Stimulated activated CD4-positive, alpha-beta T cell treated with anti-CD3 and anti-CD28 coated beads, Interleukin-4, amount 100 ng/mL, for 1 hour (primary cell): ENCODE measurements at places on chromosomes 11 and 22.

GRCh38 chr11:13927481-13927880, 35.0 kb upstream of the SPON1 start:
- DNase-seq: no peak

GRCh38 chr11:61737636-61738386, 14.6 kb upstream of the MYRF start:
- DNase-seq: no peak

DNA sequence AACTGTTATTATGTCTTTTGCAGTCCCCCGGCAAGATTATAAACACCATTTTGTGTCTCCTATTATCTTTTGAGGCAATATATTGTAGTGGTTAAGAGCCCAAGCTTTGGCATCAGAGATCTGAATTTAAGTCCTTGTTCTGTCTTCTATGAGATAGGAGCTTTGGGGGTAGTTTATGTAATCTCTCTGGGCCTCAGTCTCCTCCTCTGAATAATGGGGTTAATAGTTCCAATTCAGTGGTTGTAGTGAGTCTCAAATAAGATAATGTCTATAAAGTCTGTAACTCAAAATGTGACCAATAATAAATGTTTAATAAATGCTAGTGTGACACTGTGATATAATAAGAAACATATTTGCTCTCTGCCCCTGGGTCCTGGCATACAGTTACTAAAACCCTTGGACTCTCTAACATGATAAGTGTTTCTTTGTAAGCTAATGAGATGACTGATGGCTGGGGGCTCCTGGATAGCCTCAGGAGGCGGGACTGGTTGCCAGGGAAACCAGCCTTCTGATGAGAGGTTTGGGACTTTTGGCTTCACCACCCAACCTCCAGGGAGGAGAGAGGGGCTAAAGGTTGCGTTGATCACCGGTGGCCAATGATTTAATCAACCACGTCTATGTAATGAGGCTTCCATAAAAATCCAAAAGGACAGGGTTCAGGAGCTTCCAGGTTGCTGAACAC, 183.4 kb upstream of the MTMR2 start:
- no peak for DNase-seq

- no peak for DNase-seq
These were observed 663.2 kb downstream of the CNTN5 start for GRCh38 chr11:99683933-99684332.

DNA sequence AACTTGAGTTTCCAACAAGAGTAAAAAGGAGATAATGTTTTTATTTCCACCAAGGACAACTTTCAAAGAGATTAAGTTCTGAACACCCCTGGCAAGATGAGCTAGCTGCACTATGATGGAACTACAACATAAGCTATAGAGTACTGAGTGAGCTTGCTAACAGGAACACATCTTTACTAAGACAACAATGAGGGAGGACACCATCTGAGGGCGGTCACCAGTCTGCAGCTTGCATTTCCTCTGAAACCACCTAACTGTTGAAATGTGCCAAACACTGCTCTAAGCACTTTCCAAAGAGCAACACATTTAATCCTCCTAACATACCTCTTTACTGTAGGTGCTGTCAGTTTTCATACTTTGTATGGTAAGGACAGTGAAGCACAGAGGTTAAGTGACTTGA, 68.4 kb downstream of the TCF20 start:
- no peak for DNase-seq

GRCh38 chr11:116101902-116102301, 597.7 kb upstream of the CADM1 start:
- no peak for DNase-seq

GRCh38 chr22:50010676-50011446, 1.7 kb downstream of the IL17REL start:
- peak; percentile 76 for DNase-seq

GRCh38 chr11:118067006-118067405, 9.9 kb upstream of the TMPRSS4 start:
- no peak for DNase-seq

GRCh38 chr22:38950527-38951295, 6.7 kb upstream of the APOBEC3A start:
- DNase-seq: no peak

- no peak for DNase-seq
These were observed 47.8 kb downstream of the ARRB1 start for GRCh38 chr11:75303544-75304224.

- no peak for DNase-seq
These were observed 8.0 kb downstream of the TTC17 start for GRCh38 chr11:43366677-43367076.

DNA sequence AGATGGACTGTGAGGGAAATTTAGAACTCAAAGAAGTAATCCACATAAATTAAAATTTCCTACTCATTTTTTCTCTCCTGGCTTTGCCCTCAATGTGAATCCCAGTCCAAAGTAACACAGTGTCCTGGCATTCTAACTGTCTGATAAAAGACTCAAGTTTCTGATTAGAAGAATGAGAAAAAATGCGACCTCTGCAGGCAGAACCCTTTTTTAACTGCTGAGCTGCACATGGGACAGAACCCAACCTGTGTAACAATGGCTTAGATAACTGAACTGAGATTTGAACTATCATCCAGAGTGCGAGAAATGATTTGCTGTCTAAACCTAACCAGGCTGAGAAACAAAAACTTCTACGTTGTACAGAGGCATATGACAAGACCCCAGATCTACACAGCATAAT, 385.6 kb upstream of the LRRC4C start:
- DNase-seq: no peak

DNA sequence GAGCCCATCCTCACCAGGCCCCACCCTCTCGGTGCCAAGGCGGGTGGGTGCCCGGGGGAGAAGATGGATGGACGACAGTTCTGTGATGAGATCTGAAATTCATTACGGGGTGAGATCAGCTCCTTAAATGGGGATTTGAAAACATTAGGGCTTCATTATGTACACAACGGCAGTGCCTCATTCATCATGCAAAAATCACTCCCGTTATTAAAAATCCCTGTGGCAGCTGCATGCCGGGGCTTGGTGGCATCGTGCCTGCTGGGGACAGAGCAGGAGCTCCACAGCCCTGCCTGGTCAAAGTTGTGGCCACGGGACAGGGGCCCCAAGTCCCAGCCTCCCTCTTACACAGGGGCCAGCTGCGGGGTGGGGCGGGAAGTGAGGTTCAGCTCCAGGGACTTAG, 20.2 kb downstream of the OTUB1 start:
- DNase-seq: no peak

GRCh38 chr22:41907436-41908401, 7.2 kb downstream of the SHISA8 start:
- DNase-seq: no peak

GRCh38 chr11:19039409-19039808, 21.1 kb downstream of the MRGPRX2 start:
- DNase-seq: no peak

DNA sequence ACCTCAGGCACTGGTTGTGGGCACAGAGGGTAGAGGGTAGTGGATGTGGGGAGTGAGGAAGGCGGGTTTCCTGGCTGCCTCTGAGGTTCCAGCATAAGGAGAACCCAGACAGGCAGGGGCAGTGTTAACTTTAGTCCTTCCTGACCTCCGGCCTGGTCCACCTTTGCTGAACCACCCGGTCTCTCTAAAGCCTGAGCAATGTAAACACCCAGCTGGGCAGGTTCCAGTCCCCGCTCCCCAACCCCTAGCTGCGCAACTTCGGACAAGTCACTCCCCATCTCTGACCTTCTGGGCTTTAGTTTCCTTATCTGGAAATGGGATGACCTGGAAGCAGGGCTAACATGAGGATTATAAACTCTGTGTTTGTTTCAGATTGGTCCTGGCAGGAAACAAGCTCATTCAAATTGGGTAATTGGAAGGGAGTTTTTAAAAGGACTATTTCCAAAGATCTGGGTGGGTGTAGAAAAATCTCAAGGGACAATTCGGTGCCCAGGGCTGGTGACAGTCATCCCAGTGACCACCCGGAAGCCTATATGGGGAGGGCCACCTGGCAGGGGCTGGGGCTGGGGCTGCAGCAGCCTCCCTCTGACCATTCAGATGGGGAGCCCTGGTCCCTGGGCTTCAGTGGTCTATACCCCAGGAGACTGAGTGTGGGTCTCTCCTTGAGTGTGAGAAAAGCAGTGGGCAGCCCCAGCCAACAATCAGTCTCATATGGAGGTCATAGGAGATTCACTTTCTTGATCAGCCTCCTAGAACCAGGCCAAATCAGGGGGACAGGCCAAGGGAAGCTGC, 108.3 kb upstream of the SYT13 start:
- no peak for DNase-seq

DNA sequence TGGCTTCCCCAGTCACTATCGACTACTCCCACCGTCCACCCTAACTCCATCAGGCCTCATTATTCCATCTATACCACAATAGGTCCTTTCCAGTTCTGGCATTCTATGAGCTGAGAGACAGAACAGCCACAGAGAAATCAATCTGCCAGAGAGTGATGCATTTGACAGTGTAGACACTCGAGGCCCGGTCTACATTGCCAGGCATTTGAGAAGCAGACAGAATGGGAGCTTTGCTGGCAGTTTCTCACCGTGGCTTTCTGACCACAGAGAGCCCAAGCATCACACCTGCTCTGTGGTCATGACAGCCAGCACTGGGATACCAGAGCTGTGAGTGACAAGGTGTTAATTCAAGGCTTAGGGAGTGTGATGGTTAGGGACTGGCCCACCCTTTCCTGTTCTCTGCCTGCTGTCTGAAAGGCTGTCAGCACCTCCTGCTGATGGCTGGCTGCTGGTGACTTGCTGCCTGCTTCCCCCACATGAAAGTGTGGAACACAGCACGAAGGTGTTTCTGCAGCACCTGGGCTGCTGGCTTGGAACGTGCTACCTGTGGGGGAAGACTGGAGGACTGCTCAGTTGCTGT, 137.8 kb downstream of the KIRREL3 start:
- no peak for DNase-seq

DNA sequence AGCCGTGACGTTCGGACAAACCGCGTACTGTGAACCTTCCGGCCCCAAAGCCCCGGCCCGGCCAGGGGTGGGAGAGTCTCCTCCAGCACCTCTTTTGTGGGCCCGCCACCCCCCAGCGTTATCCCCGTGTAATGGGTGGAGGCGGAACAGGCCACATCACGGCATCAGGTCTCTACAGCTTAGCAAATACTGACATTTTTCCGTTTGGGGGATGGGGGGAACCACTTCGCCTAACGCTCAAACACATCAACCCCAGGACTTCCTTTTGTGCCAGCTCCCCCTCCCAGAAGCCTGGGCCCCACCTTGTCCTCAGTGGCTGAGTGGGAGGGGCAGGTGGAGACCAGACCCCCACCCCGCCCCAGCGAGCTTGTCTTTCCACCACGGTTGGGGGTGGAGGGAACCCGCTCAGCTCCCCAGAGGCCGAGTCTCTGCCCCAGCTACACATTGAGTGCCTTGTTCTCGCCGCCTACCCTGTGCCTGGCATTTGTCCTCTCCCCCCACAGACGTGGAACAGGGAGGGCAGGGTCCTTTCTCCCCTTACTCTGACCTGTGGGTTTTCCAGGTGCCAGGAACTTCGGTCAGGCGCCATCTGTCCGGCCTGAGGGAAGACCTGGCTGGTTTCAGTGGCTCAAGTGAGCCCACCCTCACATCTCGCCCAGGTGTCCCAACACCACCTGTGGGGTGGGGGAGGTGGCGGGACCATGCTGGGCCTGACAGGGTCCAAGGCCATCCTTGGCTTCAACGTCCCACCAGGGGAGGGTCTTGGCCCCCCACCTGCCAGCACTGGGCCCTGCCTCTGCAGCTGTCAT, 29.6 kb downstream of the SBF1 start:
- no peak for DNase-seq

DNA sequence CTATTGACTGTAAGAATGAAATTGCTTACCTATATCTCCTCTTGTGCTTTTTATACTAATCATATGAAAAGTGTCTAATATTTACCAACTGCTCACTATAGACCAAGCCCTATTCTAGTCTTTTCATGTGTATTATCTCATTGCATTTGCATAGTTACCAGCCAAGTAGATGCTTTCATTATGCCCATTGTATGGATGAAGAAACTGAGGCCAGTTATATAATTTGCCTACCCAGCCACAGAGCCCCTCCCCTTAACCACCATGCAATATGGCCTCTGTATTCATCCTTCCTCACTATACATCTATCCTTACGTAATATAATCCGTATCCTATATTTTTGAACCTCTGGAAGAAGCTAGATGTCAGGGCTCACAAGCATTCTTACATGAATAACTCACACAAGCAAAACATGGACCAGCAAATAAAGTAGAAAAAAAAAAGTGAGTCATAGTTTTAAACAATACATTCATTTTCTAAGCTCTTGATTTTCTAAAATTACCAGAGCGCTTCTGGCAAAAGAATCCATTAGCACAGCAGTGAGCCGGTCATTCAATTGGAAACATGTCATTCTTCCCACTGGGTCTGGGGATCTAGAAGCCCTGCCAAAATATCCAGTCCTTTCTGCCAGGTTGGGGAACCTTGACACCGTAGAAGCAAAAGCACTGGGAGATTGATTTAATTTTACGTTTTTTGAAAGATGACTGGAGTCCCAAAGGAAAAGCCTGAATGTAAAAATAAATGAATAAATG, 80.0 kb downstream of the C11orf91 start:
- DNase-seq: no peak

GRCh38 chr11:91220476-91221202, 997.8 kb upstream of the CHORDC1 start:
- no peak for DNase-seq

- DNase-seq: no peak
These were observed 104.6 kb upstream of the FGF3 start for GRCh38 chr11:69923641-69924307.

DNA sequence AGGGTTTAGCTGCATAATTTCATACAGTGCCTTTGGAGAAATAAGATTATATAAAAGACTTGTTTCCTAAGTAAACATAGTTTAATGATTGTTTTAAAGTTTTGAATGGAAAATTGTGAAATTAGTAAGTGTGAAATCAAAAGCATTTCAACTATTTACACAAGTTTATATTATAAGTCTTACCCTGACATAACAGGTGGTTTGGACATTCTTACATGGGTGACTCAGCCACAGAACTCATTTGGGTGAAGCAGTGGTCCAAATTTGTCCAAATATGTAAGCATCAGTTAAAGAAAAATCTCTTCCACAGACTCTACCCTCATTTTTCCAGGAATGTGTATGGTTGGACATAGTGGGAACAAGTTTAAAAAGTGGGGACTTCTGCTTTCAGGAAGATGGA, 68.0 kb downstream of the USP47 start:
- DNase-seq: no peak
